ENCODE measurements at places on chromosomes 6 and 20.

DNA sequence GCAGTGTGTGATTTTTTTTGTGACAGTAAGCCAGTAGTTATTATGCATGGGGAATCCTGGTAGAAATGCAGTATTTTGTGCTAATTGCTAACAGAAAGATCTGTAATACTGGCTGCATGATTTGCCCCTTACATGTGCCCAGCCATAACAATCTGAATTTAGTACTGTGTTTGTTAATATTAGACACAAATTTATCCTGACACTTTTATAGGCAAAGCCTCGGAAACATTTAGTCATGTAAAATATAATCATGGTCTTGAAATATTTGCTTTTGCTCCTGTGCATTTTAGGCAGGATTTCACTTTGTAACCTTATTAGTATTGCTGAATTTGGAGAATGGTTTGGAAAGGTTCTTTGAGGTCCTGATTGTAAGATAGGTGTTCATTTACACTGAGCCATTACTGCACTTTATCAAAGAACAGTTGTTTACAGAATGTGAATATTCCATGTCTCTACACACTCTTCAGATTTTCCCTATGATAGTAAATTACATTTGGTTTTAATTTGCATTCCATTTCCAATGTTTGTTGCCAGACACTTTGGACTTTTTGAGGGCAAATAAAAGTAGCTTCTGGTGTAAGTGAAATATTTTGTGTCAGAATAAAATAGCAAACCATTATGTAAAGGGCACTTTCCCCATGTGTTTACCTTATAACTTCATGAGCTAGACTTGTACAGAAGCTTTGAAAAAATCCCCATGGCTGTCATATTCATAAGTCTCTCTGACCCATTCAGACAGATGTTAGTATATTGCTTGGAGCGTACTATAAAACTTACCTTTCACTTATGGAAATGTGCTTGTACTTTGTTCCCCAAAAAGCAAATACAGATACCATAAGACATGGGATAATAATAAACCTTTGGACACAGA, 349.9 kb downstream of the ARHGAP18 start:
- DNase-seq = no peak

- DNase-seq = peak; percentile 86
Measured at GRCh38 chr6:53615633-53616449, 49.7 kb downstream of the KLHL31 start.

DNA sequence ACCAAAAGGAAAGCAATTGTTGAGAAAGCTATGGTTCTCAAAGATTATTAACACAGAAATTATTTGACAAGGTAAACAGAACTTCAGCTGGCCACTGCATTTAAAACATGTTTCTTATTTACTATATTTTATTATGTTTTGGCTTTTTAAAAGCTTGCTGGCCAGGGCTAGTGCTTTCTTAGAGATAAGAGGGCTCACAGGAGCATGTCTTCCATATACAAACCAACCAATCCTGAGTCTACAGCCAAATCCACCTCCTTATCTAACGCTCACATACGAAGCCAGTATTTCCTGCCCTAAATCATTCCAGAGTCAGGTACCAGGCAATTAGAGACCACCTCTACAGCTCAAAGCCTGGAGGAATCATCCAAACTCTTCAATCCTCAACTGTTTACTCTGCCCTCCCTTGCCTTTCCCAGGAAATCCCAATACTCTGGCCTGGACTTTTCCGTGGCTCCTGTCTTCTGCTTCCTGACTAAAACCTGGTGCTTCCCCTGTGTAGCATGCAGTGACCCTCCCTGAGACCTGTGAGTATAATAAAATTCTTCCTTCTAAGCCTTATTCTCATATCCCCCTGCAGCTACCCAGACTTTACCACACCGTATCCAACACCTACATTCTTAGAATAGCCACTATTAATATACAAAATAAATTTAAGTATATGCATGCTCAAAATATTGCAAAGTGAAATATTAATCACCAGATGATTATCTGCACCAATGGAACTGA, 33.2 kb downstream of the RANBP9 start:
- no peak for DNase-seq

- DNase-seq = no peak
Measured at GRCh38 chr6:16370943-16371342, 132.6 kb downstream of the GMPR start.

DNA sequence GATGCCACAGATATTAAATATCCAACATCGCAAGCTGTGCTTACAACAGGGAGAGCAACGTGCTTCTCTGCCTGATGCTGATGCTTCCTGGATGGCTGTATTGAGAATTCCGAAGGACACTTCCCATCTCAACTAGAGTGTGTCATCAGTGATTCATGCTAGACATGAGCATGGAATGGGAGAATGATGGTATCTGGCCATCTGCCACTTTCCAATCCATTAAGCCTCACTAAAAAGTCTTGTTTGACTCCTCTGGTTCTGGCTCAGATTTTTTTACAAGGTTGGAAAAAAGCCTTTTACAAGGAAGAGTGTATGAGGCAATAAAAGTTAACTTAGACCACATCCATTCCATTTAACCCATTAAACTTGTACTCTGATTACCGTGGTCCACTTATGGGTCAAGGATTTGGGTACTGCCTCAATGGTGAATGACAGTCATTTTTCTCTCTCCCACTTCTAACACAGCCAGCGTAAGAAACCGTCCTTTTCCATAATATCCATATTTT, 265.3 kb downstream of the UST start:
- peak; percentile 100 for DNase-seq

- peak; percentile 44 for DNase-seq
Measured at GRCh38 chr6:158069800-158070195, 88.1 kb downstream of the SYNJ2 start.

DNA sequence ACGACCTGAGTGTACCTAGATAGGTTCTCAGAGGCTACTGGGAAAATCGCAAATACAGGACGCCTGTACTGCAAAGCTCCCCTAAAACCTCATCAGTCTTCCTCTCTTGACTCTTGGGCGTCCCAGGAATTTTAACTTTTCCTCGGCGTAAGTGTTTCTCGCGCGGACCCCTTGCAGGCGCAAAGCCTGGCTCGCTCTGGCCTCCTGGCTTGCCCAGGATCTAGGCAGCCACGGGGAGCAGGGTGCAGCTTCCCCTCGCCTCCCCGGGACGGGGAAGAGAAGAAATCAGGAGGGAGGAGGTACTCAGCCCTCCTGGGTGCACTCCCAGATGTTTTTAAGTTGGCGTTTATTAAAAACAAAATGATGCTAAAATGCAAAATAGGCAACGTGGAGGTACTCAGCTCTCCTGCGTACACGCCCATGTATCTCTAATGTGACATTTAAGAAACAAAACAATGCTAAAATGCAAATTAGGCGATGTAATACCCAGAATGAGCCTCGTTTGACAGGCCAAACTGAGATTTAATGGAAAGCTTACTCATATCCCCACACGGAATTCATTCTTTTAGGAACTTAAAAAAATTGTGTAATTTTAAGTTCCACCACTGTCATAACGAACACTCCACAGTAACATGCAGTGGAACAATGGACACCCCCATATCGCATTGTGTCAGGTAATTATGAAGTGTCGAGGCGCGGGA, 1.6 kb upstream of the SOBP start:
- DNase-seq = no peak

DNA sequence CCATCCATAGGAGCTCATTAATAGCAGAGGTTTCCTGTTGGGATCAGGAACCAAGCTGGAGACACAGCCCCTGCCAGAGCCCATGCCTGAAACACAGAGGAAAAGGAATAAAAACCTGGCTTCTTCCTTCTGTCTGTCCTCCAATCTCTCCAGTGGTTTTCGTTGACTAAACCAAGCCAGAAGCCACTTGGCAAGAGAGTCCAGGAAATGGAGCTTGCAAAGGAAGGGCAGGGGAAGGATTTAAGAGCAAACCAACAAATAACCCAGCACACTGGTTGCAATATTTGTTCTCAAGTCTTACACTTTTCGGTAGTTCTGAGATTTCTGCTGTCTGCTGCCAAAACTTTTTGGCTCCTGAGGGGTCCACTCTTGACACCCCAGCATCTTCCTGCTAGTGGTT, 137.0 kb upstream of the BMP2 start:
- no peak for DNase-seq

- no peak for DNase-seq
Measured at GRCh38 chr6:102907181-102907580, 1513.7 kb downstream of the GRIK2 start.

- DNase-seq = peak; percentile 50
Measured at GRCh38 chr6:235763-236360, 56.4 kb upstream of the DUSP22 start.

- DNase-seq = no peak
Measured at GRCh38 chr20:598133-598850, 11.8 kb downstream of the TCF15 start.

- no peak for DNase-seq
Measured at GRCh38 chr20:59519707-59520014, 84.7 kb upstream of the PHACTR3 start.

- no peak for DNase-seq
Measured at GRCh38 chr20:32539817-32540675, 45.1 kb downstream of the NOL4L start.

DNA sequence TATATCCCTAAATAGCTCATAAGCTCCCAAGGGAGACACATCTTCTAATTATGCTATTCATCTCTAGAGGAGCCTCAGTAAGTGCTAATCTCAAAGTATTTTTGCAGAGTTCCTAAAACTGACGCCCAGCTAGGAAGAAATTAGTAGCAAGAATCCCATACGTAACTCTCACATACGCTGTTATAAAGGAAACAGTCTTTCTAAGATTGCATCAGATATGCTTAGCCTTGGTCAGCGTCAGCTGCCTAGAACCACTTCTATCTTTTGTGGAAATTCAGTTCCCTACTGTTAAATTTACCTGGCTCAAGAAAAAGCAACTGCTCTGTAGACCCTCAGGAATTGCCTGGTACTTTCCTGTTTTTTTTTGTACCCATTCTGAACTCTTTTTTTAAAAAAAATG, 13.6 kb downstream of the RIPOR2 start:
- no peak for DNase-seq

GRCh38 chr6:138454981-138455706, 44.1 kb downstream of the NHSL1 start:
- peak; percentile 33 for DNase-seq

- DNase-seq = no peak
Measured at GRCh38 chr6:154648888-154649205, 84.4 kb upstream of the SCAF8 start.

DNA sequence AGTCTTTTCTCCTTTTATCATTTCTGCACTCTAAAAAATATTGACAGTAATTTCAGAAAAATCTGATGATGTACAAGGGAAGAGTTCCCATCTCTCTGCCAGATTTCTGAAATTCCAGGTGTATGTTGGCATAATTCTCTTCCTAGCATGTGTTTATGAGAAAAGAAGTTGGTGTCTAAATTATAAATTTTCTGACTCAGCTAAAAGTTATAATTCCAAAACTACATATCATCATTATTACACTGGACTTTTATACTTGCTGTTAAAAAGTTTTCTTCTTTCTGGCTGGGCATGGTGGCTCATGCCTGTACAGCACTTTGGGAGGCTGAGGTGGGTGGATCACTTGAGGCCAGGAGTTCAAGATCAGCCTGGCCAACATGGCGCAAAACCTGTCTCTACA, 135.7 kb upstream of the SAMD5 start:
- DNase-seq = no peak

DNA sequence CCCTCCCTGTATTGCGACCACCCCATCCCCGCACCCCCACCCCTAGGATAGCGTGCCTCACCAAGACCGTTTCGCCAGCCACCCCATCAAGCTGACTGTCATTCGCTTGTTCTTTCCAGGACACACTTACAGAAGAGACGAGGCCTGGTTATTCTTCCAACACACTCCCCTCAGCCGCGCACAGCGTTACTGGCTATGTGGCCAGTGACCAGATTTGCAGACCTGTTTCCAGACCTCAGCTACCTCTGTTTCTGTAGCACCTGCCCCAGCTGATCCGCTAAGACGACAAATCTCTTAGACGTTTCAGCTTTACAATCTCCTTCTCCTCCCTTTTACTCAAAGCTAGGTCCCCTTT, 26.1 kb downstream of the HLA-F start:
- no peak for DNase-seq

GRCh38 chr6:128230267-128230989, 290.0 kb downstream of the PTPRK start:
- no peak for DNase-seq

DNA sequence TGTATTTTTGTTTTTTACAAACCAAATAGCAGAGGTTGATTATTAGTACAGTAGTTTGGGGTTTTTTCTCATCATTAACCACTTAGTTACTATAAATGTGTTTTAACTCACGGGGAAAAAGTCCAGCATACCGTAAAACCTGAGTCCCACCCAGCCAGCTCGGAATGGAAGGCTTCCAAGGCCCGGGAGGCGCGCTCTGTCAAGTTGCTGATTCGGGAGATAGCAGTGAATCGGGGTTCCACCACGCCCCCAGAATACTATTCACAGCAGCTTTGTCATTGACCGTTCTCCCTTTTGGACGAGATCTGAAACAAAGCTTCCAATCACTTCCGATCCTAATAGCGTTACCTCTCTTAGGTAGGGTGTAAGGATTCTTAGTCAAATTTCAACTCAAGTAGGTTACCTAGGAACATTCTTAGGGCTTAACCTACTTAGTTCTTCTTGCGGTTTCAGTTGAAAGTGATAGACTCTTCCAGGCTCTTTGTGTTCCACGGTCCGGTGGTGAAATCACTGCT, 232.8 kb upstream of the QKI start:
- DNase-seq = no peak

GRCh38 chr6:97399208-97399607, 116.2 kb upstream of the MMS22L start:
- no peak for DNase-seq

GRCh38 chr6:9841886-9842725, 572.8 kb downstream of the TFAP2A start:
- no peak for DNase-seq

DNA sequence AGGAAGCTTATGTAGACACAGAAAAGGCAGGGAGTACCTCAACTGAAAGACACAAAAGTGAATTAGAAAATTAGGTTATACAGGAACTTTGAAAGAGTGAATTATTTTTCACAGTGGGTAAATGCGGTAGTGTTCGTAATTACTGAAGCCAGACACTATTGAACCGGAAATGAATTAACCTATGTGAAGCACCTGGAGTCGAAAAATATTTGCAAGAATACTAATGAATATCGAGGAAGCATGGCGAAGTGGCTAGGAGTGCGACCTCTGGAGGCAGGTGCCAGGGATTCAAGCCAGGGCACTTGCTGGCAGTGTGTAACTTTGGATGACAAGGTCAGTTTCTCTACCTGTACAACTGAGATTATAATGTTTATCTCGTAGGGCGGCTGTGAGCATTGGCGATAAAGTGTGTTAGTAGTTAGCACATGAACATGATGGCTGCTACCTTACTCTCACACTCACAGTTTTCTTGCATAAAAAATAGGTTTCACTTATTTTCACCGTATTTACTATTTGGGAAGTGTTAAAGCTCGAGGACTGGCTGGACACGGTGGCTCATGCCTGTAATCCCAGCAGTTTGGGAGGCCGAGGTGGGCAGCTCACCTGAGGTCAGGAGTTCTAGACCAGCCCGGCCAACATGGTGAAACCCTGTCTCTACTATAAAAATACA, 567 bp upstream of the SLC18B1 start:
- peak; percentile 65 for DNase-seq

GRCh38 chr6:131059486-131059885, 3.6 kb downstream of the EPB41L2 start:
- peak; percentile 66 for DNase-seq
